ENCODE measurements at places on chromosomes 3 and 15. TPM values are rescaled to one million over a fixed set of nuclear protein-coding genes. Genes with fewer than 3 reads are reported as not detected.

- H3K4me1 ChIP-seq: peaks cover 11% of the 10 kb centered on the region
- no peak for DNase-seq
- H3K4me3 ChIP-seq: no peak overlapping the region
Measured at GRCh38 chr3:183182732-183183610, 20.4 kb upstream of the LAMP3 start.

- no peak overlapping the region for H3K27ac ChIP-seq
- no peaks in the 10 kb centered on the region for H3K27me3 ChIP-seq
- no peak for DNase-seq
Measured at GRCh38 chr3:131033480-131034080, 6.9 kb downstream of the NEK11 start.

DNA sequence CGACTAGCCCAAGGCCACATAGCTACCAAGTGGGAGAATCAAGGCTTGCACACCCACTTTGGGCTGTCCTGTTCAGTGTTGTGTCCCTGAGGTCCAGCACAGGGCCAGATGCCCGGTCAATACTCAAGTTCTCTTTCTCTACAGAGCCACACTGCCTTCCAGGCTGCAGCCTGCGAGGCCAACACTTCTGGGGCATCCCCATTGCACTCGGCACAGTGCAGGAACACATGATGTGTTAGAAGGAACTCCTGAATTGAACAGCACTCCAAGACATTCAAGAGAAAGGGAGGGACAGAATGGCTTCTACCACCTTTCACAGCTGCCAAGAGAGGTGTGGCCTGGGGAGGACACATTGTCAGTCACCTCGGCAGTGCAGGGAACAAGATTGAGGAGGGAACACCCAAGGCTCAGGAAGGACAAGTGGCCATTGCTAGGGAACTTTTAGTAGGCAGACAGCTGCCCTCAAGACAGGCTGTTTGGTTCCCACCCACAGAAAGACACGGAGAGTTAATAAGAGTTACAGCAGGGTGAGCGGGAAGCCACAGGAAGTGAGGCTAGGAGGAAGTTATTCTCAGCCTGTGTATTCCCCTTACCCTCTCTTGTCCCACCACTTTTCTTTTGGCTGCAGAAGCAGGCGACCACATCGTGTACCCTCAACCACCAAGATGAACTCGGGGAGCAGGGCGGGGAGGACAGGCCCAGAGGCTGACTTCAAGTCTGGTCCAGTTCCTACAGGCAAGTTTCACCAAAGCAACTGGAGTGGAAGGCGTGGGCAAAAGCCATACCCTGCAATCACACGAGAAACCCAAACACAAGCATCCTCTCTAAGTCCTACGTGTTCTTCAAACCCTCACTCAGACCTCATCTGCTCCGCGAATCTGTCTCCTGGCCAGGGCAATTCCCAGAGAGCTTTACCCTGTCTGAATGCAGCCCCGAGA lies 69.4 kb downstream of the SRGAP3 start:
- no peak overlapping the region for H3K27ac ChIP-seq
- H3K36me3 ChIP-seq: no peaks in the 10 kb centered on the region
- no peaks in the 10 kb centered on the region for H3K4me1 ChIP-seq
- H3K4me3 ChIP-seq: peak overlapping the region; percentile 20

DNA sequence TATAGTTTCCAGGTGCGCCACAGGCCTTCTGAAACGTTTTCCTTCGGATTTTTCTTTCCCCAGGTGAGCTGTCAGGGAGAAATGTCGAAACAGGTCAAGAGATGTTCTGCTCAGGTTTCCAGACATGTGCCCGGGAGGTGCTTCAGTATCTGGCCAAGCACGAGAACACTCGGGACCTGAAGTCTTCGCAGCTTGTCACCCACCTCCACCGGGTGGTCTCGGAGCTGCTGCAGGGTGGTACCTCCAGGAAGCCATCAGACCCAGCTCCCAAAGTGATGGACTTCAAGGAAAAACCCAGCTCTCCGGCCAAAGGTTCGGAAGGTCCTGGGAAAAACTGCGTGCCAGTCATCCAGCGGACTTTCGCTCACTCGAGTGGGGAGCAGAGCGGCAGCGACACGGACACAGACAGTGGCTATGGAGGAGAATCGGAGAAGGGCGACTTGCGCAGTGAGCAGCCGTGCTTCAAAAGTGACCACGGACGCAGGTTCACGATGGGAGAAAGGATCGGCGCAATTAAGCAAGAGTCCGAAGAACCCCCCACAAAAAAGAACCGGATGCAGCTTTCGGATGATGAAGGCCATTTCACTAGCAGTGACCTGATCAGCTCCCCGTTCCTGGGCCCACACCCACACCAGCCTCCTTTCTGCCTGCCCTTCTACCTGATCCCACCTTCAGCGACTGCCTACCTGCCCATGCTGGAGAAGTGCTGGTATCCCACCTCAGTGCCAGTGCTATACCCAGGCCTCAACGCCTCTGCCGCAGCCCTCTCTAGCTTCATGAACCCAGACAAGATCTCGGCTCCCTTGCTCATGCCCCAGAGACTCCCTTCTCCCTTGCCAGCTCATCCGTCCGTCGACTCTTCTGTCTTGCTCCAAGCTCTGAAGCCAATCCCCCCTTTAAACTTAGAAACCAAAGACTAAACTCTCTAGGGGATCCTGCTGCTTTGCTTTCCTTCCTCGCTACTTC lies 3.8 kb downstream of the BHLHE40 start:
- peak overlapping the region; percentile 93 for H3K4me3 ChIP-seq
- H3K4me1 ChIP-seq: peaks cover 59% of the 10 kb centered on the region
- DNase-seq: no peak
- peaks cover 9% of the 10 kb centered on the region for H3K36me3 ChIP-seq
- peak overlapping the region; percentile 99 for H3K27ac ChIP-seq
- no peaks in the 10 kb centered on the region for H3K27me3 ChIP-seq

DNA sequence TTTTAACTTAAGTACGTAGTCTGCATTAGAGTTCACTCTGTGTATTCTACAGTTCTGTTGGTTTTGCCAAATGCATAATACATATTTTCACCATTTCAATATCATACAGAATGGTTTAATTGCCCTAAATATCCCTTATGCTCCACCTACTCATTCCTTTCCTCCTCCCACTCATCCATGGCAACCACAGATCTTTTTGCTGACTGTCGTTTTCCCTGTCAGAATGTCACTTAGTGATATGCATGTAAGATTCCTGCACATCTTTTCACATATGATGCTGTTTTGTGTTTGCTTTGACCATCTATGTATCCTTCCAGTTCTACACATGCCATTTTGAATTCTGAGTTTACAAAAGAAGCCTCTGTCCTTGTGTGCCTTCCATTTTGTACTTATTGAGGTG lies 36.7 kb downstream of the EPHA3 start:
- no peaks in the 10 kb centered on the region for H3K36me3 ChIP-seq
- no peak overlapping the region for H3K27ac ChIP-seq
- no peaks in the 10 kb centered on the region for H3K27me3 ChIP-seq
- no peak for DNase-seq
- no peak overlapping the region for H3K4me3 ChIP-seq

DNA sequence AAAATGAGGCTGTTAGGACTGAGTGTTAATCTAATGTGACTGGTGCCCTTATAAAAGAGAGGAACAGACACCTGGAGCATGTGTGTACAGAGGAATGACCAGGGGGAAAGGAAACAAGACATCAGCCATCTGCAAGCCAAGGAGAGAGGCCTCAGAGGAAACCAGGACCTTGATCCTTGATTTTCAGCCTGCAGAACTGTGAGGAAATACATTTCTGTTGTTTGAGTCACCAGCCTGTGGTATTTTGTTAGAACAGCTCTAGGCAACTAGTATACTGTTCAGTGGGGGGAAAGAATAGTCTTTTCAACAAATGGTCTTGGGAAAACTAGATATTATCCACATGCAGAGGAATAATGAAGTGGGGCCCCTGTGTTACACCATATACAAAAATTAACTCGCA lies 80.6 kb downstream of the CCR1 start:
- DNase-seq: no peak
- no peak overlapping the region for H3K4me3 ChIP-seq
- H3K27me3 ChIP-seq: no peaks in the 10 kb centered on the region
- no peaks in the 10 kb centered on the region for H3K4me1 ChIP-seq
- H3K27ac ChIP-seq: no peak overlapping the region

DNA sequence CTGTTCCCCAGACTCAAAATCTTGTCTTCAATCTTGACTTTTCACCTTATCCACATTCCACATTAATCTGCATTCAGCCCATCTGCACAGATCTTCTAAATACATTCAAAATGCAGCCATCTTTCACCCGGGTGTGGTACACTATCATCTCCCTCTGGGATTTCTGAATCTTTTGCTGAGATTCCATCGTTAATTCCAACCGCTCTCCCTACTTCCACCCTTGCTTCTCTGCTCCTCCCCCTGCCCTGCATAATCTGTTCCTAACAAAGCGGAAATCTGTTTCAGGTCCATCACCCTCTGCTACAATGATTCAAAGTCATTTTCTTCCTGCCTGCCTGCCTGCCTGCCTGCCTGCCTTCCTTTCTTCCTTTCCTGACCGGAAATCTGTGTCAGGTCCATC lies 7.9 kb upstream of the GOLGA8B start:
- H3K4me3 ChIP-seq: no peak overlapping the region
- DNase-seq: no peak
- peaks cover 3% of the 10 kb centered on the region for H3K4me1 ChIP-seq
- H3K27me3 ChIP-seq: no peaks in the 10 kb centered on the region
- no peak overlapping the region for H3K27ac ChIP-seq

DNA sequence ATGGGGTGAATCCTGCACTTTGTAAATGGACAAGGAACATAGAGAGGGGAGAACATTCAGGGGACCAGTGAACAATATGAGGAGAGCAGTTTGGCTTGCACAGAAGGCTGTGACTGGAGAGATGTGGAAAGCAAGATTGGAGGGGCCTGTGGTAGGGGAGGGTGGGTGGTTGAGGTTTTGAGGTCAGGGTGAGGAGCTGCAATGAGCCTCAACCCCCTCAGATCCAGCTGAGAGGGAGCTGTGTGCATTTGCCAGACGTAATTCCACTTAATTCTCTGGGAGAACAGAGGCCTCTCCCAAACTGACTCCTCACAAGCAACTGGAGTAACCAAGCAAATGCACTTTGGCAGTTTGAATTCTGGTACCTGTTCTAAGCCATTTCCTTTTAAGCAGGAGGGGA lies 253.1 kb upstream of the TRIM42 start:
- no peak overlapping the region for H3K27ac ChIP-seq
- H3K4me1 ChIP-seq: peaks cover 21% of the 10 kb centered on the region
- no peak for DNase-seq
- no peak overlapping the region for H3K4me3 ChIP-seq
- no peaks in the 10 kb centered on the region for H3K36me3 ChIP-seq

DNA sequence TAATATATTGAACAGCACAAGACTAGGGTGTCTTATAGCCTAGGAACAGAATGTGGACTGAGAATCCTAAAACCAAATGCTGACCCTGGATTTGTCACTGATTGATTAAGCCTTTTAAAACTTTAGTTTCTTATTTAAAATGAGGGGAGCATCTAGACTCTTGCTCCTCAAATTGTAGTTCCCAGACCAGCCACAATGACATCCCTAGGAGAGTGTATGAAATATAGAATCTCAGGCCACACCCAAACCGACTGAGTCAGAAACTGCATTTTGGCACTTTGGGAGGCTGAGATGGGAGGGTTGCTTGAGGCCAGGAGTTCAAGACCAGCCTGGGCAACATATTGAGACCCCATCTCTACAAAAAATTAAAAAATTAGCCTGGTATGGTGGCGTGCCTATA lies 287.8 kb upstream of the UMPS start:
- H3K4me3 ChIP-seq: no peak overlapping the region
- H3K36me3 ChIP-seq: peaks cover 68% of the 10 kb centered on the region
- no peak overlapping the region for H3K27ac ChIP-seq
- no peaks in the 10 kb centered on the region for H3K4me1 ChIP-seq
- H3K27me3 ChIP-seq: no peaks in the 10 kb centered on the region

- no peak overlapping the region for H3K27ac ChIP-seq
- H3K27me3 ChIP-seq: no peaks in the 10 kb centered on the region
- H3K4me3 ChIP-seq: no peak overlapping the region
- H3K4me1 ChIP-seq: peaks cover 10% of the 10 kb centered on the region
Measured at GRCh38 chr3:15726881-15727280, 70.9 kb downstream of the ANKRD28 start.

DNA sequence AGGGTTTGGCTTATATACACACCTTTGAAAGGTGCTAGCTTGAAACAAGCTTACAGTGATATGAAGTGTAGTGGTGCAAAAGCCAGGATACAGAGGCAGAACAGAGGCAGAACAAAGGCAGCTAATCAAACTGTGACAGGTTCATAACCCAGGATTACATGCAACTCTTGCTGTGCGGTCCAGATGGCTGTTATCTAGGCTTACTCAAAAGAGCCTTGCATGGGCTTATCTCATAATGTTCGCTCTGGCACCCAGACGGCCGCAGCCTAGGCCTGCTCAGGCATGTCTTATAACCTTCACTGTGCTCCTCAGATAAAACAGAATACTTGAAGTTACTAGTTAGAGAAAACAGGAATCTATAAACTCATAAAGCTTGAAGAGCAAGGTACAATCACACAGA lies 22.8 kb upstream of the NOX5 start:
- peaks cover 9% of the 10 kb centered on the region for H3K4me1 ChIP-seq
- no peaks in the 10 kb centered on the region for H3K36me3 ChIP-seq
- H3K4me3 ChIP-seq: no peak overlapping the region
- no peak overlapping the region for H3K27ac ChIP-seq

- H3K36me3 ChIP-seq: no peaks in the 10 kb centered on the region
- no peak overlapping the region for H3K4me3 ChIP-seq
- DNase-seq: no peak
- H3K27me3 ChIP-seq: no peaks in the 10 kb centered on the region
- H3K27ac ChIP-seq: no peak overlapping the region
- peaks cover 50% of the 10 kb centered on the region for H3K4me1 ChIP-seq
Measured at GRCh38 chr3:112375117-112375516, 42.2 kb downstream of the CD200 start.

DNA sequence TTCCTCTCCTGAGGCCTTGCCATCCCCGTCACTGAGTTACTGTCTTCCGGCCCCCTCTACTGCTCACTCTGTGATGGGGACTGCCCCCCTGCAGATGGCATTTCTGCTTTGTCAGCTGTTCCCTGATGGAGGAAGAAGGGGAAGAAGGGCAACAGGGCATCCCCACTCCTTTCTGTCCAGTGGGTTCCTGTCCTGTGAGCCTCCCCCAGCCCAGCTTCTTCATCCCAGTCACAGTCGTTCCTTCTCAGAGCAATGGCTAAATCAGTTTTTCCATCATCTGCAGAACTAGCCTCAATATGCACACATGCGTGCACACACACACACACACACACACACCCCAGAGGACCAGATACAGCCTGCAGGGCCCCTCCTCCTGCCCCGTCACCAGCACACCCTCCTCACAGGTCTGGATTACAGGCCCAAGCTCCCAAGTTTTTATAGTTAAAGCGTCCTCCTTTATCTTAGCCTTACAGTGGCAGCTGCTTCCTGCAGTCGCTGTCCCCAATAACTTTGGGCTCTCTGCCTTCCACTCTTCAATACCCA lies 21.4 kb downstream of the ALDH1L1 start:
- H3K27me3 ChIP-seq: no peaks in the 10 kb centered on the region
- peaks cover 15% of the 10 kb centered on the region for H3K36me3 ChIP-seq
- H3K27ac ChIP-seq: no peak overlapping the region
- H3K4me1 ChIP-seq: no peaks in the 10 kb centered on the region
- no peak for DNase-seq

GOLGA8R gene
- 8.8 TPM for total RNA-seq

FANCD2OS gene
- not detected for total RNA-seq

CTXN2 gene
- total RNA-seq: not detected

CPNE9 gene
- total RNA-seq: not detected

HDDC3 gene
- 13.1 TPM for total RNA-seq
